ENCODE measurements at places on chromosomes 1 and 21.

DNA sequence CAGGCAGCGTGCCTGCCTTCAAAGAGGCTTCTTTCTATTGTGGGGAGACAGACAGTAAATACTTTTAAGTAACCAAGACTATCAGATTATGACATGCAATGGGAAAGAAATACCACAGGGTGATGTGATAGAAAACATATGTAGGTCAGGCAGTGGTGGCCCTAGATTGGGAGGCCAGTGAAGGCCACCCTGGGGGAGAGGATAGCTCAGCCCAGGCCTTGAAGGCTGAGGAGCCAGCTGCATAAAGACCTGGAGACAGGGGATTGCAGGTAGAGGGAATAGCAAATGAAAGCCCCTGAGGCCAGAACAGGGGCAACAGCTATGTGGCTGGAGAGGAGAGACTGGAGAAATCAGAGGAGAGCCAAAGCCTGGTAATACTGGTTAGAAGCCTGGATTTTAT lies 4.0 kb downstream of the SOX13 start:
- no peak for DNase-seq

GRCh38 chr1:109768335-109768650 lies 4.6 kb upstream of the EPS8L3 start:
- DNase-seq = no peak

DNA sequence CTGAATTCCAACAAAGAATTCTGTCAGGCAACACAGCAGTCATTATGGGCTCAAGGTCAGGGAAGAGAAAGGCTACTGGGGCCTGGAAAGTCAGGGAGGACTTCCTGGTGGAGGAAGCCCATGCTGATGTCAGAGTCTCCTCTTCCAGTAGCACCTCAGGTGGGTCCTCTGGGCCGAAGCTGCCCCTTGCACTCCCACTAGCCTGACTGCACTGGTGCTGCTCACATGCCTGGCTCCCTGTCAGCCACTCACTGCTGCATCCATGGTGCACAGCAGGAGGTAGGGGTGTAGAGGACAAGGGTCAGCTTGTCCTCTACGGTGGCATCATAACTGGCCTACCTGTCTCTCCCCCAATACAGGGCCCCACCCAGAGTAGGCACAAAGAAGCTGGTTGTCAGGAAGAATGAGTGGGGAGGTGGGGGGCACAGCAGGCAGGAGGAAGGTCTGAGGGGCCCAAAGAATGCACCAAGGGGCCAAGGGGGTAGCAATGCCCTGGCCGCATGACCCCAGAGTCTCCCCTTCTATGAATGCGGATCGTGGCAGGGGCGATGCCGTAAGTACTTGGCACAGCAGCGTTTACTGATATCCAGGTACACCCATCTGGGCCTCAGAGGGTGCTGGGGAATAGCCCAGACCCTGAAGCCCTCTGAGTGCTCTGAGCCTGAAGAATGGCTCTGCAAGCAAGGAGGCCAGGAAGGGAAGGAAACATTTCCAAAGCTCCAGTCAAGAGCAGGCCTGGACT lies 80.3 kb downstream of the GLIS1 start:
- DNase-seq = no peak

GRCh38 chr1:228898582-228898992 lies 163.3 kb downstream of the RHOU start:
- DNase-seq = no peak

DNA sequence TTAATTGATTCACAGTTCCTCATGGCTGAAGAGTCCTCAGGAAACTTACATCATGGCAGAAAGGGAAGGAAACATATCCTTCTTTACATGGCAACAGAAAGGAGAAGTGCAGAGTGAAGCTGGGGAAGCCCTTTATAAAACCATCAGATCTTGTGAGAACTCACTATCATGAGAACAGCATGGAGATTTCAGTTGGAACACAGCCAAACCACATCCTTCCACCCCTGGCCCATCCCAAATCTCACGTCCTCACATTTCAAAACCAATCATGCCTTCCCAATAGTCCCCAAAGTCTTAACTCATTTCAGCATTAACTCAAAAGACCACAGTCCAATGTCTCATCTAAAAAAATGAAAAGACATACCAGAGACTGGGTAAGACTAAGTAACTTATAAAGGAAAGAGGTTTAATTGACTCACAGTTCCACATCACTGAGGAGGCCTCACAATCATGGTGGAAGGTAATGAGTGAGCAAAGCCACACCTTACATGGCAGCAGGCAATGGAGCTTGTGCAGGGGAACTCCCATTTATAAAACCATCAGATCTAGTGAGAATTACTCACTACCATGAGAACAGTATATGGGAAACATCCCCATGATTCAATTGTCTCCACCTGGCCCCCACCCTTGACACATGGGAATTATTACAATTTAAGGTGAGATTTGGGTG lies 105.2 kb downstream of the MRPL39 start:
- DNase-seq = no peak
